Thyroid gland (tissue), 4 donors: ENCODE measurements at places on chromosomes 16 and 17. TPM values are rescaled to one million over a fixed set of nuclear protein-coding genes. Genes with fewer than 3 reads are reported as not detected.
A peak's percentile ranks its signal among the peaks of the same experiment; 100 is the strongest.

GRCh38 chr17:2551493-2551892 is 39.8 kb upstream of the METTL16 start:
- H3K36me3 ChIP-seq = no peaks in the 10 kb centered on the region
- H3K4me1 ChIP-seq = no peaks in the 10 kb centered on the region
- DNase-seq = peak; percentile 29
- no peaks in the 10 kb centered on the region for H3K27me3 ChIP-seq
- no peak overlapping the region for H3K27ac ChIP-seq
- no peak overlapping the region for H3K4me3 ChIP-seq

CRYM gene
- not detected for total RNA-seq

GRCh38 chr17:15464231-15464985 is 3.0 kb downstream of the CDRT4 start:
- no peaks in the 10 kb centered on the region for H3K27me3 ChIP-seq
- no peak for DNase-seq
- H3K27ac ChIP-seq = peak overlapping the region; percentile 84
- H3K4me3 ChIP-seq = no peak overlapping the region
- H3K36me3 ChIP-seq = no peaks in the 10 kb centered on the region
- peaks cover 29% of the 10 kb centered on the region for H3K4me1 ChIP-seq

RAPGEFL1 gene
- total RNA-seq = 1.3 TPM

GRCh38 chr16:88894681-88895300 is 28.3 kb upstream of the PABPN1L start:
- H3K27me3 ChIP-seq = no peaks in the 10 kb centered on the region
- no peaks in the 10 kb centered on the region for H3K4me1 ChIP-seq
- H3K4me3 ChIP-seq = no peak overlapping the region
- DNase-seq = no peak
- no peak overlapping the region for H3K27ac ChIP-seq
- no peaks in the 10 kb centered on the region for H3K36me3 ChIP-seq

MT1E gene
- total RNA-seq = 285 TPM

GLIS2 gene
- total RNA-seq = 7.2 TPM

DNA sequence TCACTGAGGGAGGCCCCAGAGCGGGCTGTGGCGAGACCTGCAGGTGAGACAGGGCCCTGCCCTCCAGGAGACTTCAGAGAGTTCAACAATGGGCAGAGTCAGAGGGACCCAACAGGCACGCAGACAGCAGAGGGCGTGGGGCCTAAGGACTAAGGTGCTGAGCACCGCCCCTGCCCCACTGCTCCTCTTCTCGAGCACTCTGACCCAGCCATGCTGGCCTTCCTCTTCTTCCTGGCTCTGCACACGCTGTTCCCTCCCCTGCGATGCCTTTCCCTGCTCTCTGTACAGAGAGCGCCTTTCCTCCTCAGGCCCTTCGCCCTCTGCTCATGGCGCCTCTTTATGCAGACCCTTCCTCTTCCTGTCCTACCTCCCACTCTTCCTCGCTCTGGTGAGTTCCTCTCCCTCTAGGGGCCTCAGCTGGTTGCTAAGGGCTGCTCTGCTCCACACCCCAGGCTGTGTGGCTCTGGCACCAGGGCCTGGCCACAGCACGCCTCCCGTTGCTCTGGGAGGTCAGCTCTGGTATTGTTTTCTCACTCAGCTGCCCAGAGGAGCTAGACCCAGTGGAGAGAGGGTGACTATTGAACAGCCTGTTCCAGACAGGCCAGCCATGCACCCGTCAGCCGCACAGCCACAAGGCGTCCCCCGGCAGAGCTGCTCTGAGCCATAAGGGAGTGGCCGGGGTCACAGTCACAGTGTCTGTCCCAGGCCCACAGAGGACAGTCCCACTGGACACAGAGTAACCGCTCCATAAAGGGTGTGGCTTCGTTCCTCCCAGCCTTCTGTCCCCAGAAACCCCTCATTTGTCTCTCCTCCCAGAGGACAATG is 13.6 kb upstream of the RASD1 start:
- no peaks in the 10 kb centered on the region for H3K4me1 ChIP-seq
- H3K27me3 ChIP-seq = no peaks in the 10 kb centered on the region
- DNase-seq = no peak

ENPP7 gene
- total RNA-seq = not detected

RGS9 gene
- 15.5 TPM for total RNA-seq

DNA sequence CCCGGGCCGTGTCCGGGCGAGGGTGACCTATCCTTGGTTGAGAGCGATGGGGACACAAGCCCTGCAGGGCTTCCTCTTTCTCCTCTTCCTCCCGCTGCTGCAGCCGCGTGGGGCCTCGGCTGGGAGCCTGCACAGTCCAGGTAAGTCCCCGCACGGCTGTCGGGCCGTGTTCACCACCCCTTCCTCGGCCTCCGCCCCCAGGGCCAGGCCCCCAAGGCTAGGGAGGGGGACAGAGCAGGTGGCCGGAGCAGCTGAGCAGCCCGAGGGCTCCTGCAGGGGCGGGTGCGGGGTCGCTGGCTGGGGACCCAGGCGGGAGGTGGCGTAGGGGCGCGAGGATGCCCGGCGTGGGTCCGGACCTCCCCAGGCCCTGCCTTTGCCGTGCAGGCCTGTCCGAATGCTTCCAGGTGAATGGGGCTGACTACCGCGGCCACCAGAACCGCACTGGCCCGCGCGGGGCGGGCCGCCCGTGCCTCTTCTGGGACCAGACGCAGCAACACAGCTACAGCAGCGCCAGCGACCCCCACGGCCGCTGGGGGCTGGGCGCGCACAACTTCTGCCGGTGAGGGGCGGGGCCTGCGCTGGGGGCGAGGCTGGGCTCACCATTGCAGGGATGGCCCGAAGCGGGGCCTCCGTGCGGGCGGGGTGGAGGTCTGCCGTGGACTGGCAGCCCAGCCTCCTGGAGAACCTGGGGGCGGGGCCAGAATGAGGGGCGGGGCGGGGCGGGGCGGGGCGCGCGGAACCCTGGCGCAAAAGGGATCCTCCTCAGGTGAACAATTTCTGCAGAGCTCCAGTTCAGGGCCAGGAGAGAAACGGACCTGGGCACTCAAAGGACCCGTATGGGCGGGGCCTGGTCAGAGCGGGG is 631 bp downstream of the KREMEN2 start:
- peak; percentile 23 for DNase-seq
- no peak overlapping the region for H3K27ac ChIP-seq
- peak overlapping the region; percentile 17 for H3K4me3 ChIP-seq
- no peaks in the 10 kb centered on the region for H3K36me3 ChIP-seq

DNA sequence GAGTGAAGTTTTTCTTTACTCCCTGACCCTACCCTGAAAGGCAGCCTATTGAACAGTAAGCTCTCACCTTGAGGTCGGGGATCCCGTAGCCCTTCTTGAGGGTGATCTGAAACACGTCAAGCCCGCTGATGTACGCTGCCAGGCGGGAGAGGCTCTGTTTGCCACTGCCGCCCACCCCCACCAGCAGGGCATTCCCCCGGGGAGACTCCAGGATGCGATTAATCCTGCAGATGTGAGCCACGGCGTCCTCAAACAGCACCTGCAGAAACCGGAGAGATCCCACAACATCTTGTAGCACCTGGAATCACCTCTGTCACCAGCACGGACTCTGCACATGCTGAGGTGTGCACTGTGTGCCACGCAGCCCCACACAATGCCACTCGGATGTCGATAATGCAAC is 96.8 kb downstream of the PGS1 start:
- H3K4me1 ChIP-seq = peaks cover 7% of the 10 kb centered on the region
- no peaks in the 10 kb centered on the region for H3K27me3 ChIP-seq
- DNase-seq = no peak
- H3K27ac ChIP-seq = peak overlapping the region; percentile 7
- no peak overlapping the region for H3K4me3 ChIP-seq
- H3K36me3 ChIP-seq = no peaks in the 10 kb centered on the region

DNA sequence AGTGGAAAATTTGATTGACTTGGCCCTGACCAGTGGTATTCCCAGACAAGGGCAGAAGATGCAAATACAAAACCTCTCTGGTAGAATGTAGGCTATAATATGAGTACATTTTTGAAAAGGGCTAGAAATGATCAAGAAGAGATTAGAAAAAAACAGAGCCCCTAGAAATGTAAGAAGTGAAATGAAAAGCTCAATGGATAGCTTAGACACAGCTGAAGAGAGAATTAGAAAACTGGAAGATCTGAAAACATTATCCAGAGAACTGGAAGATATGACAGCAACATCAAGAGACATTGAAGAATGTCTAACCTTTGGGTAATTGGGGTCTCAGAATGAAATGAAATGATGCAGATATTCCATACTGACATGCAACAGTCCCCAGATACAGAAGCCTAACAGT is 105.2 kb upstream of the ZNF750 start:
- DNase-seq = no peak
- H3K27ac ChIP-seq = no peak overlapping the region
- H3K27me3 ChIP-seq = no peaks in the 10 kb centered on the region
- H3K4me1 ChIP-seq = no peaks in the 10 kb centered on the region

CCDC92B gene
- total RNA-seq = not detected

DNA sequence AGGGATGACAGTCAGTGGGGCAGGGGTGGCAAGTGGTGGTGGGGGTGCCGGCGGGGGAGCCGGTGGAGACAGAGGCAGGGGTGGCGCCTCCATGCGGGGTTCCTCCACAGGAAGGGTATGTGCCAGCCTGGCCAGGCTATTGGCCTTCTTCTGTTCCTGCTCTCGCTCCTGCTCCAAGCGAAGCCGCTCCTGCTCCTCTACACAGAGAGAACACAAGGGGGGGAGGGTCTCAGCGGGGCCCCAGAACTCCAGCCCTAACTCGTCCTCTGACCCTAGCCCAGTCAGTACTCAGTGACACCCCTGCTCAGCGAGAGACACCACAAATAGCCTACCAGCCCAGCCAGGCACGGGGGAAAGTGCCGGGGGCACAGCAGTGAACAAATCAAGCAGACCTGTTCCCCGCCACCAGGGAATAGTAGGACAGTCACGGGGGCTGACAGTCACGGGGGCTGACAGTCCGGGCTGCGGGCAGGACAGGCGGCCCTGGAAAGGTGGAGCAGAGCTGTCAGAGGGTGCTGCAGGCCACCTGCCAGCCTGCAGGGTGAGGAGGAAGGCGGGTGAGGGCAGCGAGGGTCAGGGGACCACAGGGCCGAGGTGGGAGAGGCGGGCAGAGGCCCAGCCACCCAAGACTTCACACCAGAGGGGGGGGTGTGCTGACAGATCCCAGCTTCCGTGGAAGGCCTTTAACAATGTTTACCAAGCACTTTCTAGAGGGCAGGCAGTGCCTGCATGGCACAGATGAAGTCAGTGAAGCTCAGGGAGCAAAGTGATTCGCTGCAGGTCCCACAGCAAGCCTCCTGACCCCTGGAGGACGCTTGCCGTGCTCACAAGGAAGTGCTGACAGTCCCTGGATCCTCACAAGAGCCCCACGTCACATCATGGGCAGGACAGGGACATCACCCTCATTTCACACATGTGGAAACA is 5.3 kb downstream of the MNT start:
- H3K27me3 ChIP-seq = no peaks in the 10 kb centered on the region
- H3K36me3 ChIP-seq = no peaks in the 10 kb centered on the region
- no peak for DNase-seq
- peaks cover 65% of the 10 kb centered on the region for H3K4me1 ChIP-seq

- no peak for DNase-seq
- H3K27ac ChIP-seq = no peak overlapping the region
- H3K4me3 ChIP-seq = no peak overlapping the region
Observed at GRCh38 chr16:56870276-56870888, 5.4 kb downstream of the SLC12A3 start.

DNA sequence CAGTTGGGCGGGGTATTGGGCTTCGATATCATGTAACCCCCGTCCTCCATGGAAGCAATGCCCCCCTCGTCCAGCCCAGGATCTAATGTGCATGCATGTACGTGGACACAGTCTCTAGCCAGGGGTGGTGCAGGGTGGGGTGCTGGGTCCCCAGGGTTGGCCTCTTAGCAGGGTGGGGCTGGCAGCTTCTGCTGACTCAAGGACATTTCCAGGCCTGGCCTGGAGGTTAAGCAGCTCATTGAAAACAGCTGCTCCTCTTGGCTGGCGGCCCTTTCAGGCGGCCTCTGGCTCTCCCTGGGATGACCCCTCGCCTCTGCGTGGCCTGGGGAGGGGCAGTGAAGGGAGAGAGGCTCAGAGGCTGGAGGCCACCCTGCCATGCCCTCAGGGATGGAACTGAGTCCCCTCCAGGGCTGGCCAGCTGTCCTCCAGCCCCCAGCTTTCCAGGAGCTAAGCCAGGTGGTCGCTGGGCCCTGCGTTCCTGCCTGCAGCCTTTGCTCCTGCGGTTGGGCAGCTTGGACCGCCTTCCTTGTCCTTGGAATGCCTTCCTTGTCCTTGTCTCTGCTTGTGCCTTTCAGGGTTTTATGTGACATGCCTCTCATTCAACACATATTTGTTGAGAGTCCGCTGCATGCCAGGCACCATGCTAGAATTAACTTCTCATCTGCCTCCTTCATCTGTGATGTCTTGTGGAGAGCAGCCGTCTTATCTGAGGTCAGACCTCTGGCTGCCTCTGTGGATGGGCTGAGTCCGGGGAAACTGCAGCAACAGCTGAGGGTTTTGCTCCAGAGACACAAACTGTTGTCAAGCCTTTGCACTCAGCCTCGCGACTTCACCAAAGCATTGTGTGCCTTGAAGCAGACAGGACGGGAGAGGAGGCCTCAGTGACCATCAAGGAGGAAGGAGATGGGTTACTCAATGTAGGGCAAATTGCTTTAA is 26.6 kb downstream of the MRC2 start:
- no peaks in the 10 kb centered on the region for H3K36me3 ChIP-seq
- DNase-seq = no peak
- peaks cover 13% of the 10 kb centered on the region for H3K4me1 ChIP-seq
- no peak overlapping the region for H3K4me3 ChIP-seq
- no peak overlapping the region for H3K27ac ChIP-seq

DNA sequence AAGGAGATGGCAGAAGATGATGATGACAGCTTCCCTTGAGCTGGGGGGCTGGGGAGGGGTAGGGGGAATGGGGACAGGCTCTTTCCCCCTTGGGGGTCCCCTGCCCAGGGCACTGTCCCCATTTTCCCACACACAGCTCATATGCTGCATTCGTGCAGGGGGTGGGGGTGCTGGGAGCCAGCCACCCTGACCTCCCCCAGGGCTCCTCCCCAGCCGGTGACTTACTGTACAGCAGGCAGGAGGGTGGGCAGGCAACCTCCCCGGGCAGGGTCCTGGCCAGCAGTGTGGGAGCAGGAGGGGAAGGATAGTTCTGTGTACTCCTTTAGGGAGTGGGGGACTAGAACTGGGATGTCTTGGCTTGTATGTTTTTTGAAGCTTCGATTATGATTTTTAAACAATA is 16.9 kb downstream of the PSMD3 start:
- peaks cover 49% of the 10 kb centered on the region for H3K36me3 ChIP-seq
- no peaks in the 10 kb centered on the region for H3K4me1 ChIP-seq
- no peaks in the 10 kb centered on the region for H3K27me3 ChIP-seq
- H3K27ac ChIP-seq = no peak overlapping the region

- H3K27ac ChIP-seq = no peak overlapping the region
- no peaks in the 10 kb centered on the region for H3K4me1 ChIP-seq
- no peak for DNase-seq
- H3K27me3 ChIP-seq = no peaks in the 10 kb centered on the region
Observed at GRCh38 chr17:16929757-16930520, 42.0 kb downstream of the TNFRSF13B start.
